ENCODE measurements at places on chromosomes 4 and X.

DNA sequence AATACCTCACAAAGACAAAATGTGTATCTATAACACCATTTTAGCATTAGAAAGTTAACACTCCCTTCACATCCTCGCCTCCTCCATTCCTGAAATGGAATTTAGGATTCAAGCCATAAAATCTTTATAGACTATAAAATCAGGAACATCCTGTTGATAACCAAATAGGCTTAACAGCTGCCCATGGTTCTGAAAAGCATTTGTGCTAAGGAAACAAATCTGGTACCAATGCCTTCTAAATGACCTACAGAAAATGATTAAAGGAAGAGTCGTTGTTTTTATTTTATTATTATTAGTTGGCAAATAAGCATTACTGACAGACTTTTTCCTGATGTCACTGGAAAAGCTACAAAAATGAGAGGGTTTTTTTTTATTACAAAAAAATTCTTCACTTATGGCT is 79.8 kb downstream of the PAPSS1 start:
- no peaks in the 10 kb centered on the region for H3K4me1 ChIP-seq
- H3K4me3 ChIP-seq, result no peak overlapping the region
- H3K36me3 ChIP-seq, result peaks cover 9% of the 10 kb centered on the region
- DNase-seq, result no peak
- H3K27ac ChIP-seq, result no peak overlapping the region

DNA sequence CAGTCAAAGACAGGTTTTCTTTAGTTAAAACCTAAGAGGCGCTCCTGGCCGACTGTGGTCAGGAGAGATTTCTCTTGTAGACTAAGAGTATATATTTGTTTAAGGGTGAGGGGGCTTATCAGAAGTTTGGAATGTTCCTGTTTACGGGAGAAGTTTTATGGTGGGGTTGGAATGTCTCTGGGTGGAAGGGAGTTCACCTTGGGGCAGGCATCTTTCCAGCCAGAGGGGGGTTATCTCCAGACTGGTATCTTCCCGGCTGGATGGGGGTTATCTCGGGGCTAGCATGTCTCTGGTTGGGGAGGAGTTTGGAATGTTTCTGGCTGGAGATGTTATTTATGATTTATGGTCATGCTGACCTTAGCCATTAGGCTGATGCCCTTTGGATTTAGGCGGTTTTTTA is 116.0 kb downstream of the COX7B2 start:
- no peak overlapping the region for H3K27ac ChIP-seq
- H3K4me3 ChIP-seq, result no peak overlapping the region
- no peaks in the 10 kb centered on the region for H3K27me3 ChIP-seq
- no peaks in the 10 kb centered on the region for H3K4me1 ChIP-seq
- no peak for DNase-seq
- no peaks in the 10 kb centered on the region for H3K36me3 ChIP-seq

- no peak for DNase-seq
- peaks cover 14% of the 10 kb centered on the region for H3K27me3 ChIP-seq
- H3K27ac ChIP-seq, result no peak overlapping the region
- H3K4me3 ChIP-seq, result no peak overlapping the region
- H3K36me3 ChIP-seq, result no peaks in the 10 kb centered on the region
These were observed 18.7 kb upstream of the XPNPEP2 start for GRCh38 chrX:129719931-129720530.

GRCh38 chr4:38860788-38861424 is 4.3 kb upstream of the TLR6 start:
- no peaks in the 10 kb centered on the region for H3K36me3 ChIP-seq
- H3K4me1 ChIP-seq, result peaks cover 8% of the 10 kb centered on the region
- no peak overlapping the region for H3K27ac ChIP-seq
- no peaks in the 10 kb centered on the region for H3K27me3 ChIP-seq

- DNase-seq, result no peak
- H3K36me3 ChIP-seq, result no peaks in the 10 kb centered on the region
- H3K4me1 ChIP-seq, result no peaks in the 10 kb centered on the region
- no peak overlapping the region for H3K27ac ChIP-seq
- no peaks in the 10 kb centered on the region for H3K27me3 ChIP-seq
These were observed 124.6 kb downstream of the DCHS2 start for GRCh38 chr4:154366956-154367355.

DNA sequence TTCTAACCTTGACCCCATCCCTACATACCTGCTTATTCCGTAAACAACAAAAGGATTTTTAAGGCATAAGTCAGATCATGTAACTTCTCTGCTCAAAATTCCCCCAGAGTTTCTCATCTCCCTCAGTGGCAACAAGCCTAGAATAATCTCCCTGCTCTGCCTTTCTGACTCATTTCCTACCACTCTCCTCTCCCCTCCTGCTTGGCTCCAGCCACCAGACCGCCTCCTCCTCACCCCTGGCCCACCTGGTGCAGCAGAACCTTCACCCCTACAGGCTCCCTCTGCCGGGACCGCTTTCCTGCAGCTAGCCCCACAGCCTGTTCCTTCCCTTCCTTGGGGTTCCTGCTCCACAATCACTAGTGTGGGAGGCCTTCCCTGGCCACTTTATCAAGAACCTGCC is 32.1 kb downstream of the TSPAN5 start:
- peaks cover 14% of the 10 kb centered on the region for H3K4me1 ChIP-seq
- DNase-seq, result peak; percentile 94
- H3K36me3 ChIP-seq, result 0 out of 2 replicates have a peak, but pooled peaks cover 3% of the 10 kb centered on the region
- no peaks in the 10 kb centered on the region for H3K27me3 ChIP-seq

GRCh38 chr4:175622887-175623286 is 189.2 kb downstream of the GPM6A start:
- DNase-seq, result no peak
- no peak overlapping the region for H3K4me3 ChIP-seq
- H3K27ac ChIP-seq, result no peak overlapping the region
- no peaks in the 10 kb centered on the region for H3K4me1 ChIP-seq

DNA sequence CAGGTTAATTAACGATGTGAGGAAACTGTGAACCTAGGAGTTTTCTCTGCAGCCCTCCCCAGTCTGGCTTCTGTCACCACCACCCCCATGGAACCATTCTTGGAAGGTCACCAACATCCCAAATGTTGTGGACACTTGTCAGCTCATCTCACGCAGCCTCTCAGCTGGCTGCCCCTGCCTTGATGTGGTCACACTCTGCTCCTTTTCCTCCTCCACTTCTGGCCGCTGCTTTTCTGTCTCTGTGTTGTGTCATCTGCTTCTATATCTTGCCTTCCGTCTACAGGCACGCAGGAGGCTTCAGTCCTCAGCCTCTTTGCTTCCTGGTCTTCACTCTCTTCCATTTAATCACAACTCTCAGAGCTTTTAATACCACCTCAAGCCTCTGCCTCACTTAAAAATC is 371.5 kb upstream of the SLIT2 start:
- peak; percentile 12 for DNase-seq
- no peak overlapping the region for H3K27ac ChIP-seq
- H3K36me3 ChIP-seq, result no peaks in the 10 kb centered on the region
- H3K27me3 ChIP-seq, result no peaks in the 10 kb centered on the region

DNA sequence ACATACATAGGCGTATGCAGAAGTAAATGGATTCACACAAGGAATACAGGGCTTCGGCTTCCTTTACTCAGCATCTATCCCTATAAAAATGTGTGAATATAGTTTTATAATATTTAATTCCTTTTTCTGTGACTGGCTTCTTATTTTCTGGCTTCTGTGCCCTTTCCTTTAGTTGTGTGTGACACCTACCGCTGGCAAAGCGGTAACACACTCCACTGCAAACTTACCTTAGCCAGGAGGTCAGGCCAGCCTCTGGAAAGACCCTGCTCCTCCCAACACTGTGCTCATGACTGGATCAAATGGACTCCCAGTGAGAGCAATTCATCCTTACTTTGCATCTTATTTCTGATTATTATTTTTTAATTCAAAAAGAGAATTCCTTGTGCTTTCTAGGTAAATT is 244.2 kb downstream of the ANK2 start:
- no peak for DNase-seq
- peaks cover 5% of the 10 kb centered on the region for H3K4me1 ChIP-seq
- H3K4me3 ChIP-seq, result no peak overlapping the region

DNA sequence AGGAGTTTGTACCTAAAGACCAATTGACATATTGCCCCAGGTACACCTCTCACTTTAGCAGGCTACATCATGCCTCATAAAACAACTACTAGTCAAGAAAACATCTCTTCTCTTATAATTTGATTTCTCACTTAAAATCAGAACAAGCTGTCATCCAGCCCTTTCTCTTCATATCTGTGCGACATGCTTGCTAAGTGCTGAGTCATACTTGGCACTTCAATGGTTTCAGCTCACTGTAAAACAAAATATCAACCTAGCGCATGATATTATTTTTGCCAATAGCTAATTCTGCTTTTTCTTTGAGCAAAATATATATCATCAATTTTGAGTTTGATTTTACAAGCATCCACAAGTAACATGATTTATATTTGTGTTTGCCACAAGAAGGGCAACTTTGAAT is 27.9 kb upstream of the FUNDC1 start:
- no peak overlapping the region for H3K27ac ChIP-seq
- no peak overlapping the region for H3K4me3 ChIP-seq
- H3K36me3 ChIP-seq, result no peaks in the 10 kb centered on the region
- no peaks in the 10 kb centered on the region for H3K27me3 ChIP-seq

DNA sequence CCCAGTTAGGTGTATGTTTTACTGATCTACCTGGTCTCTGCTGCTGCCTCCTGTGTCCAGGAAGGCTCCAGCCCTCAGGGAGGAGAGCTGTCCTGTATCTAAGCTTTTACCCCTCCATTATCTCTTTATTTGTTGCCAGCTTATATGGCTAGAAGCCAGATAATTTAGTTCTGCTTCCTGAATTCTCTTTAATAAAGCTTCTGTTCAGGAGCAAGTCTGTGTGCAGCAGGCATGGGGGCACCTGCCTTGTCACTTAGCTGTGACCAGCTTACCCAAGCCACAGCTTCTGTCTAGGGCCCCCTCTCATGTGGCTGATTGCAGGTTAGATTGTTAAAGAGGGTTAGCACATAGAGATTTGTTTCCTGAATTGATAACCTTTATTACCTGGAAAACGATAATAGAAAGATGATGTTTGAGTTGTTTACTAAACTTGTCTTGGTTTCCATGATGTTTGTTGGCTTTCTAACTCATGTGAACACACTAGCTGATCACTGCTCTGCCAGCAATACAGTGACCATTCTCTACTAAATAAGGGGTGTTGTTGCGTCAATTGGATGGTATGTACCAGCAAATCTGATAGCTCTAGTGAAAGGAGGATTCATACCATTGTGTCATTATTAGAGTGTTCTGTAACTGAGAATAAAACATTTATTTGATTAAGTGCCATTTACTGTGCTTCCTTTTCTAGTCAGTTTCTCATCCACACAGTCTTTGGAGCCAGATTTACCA is 189.8 kb upstream of the ANK2 start:
- no peaks in the 10 kb centered on the region for H3K27me3 ChIP-seq
- no peak overlapping the region for H3K4me3 ChIP-seq
- DNase-seq, result no peak
- no peaks in the 10 kb centered on the region for H3K36me3 ChIP-seq
- no peak overlapping the region for H3K27ac ChIP-seq

DNA sequence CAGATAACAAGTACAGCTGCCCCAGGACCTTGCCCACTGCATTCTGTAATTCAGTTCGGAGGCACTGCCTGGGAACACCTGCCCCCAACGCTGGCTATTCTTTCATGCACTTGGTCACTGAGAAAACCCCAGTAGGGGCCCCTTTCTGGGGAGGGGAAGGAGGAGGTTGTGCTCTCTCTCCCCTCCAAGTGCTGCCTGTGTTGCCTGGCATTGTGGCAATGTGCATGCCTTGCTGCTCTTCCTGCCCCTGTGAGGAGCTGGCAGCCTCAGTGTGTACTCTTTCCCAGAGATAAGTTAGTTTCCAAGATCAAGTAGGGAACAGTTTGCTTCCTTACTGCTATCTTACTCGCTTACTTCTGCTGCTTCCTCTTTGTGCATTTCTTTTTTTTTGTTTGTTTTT is 90.8 kb downstream of the AASDH start:
- H3K27ac ChIP-seq, result no peak overlapping the region
- no peak for DNase-seq
- no peaks in the 10 kb centered on the region for H3K27me3 ChIP-seq
- H3K4me3 ChIP-seq, result no peak overlapping the region
- no peaks in the 10 kb centered on the region for H3K4me1 ChIP-seq

DNA sequence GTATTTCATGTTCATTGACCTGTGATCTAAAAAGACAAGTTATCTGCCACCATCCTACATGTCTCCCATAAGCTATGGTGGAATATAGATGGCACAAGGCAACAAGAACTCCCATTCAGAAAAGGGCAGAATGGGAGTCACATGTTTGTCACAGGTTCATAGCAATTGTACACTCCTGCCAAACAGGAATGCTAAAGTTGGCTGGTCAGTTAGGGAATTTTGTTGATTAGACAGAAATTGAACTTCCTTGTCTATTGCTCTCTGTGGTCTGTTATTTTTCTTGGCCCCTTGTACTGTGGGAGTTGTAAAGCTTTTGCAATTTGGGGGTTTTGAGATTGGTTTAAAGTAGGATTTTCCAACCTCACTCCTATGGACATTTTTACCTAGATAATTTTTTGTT is 101.7 kb upstream of the SOD3 start:
- peaks cover 5% of the 10 kb centered on the region for H3K27me3 ChIP-seq
- DNase-seq, result no peak
- H3K4me3 ChIP-seq, result no peak overlapping the region
- H3K36me3 ChIP-seq, result no peaks in the 10 kb centered on the region
- H3K27ac ChIP-seq, result no peak overlapping the region

- peaks cover 5% of the 10 kb centered on the region for H3K27me3 ChIP-seq
- H3K4me1 ChIP-seq, result peaks cover 2% of the 10 kb centered on the region
- no peak overlapping the region for H3K4me3 ChIP-seq
- peak; percentile 58 for DNase-seq
- no peaks in the 10 kb centered on the region for H3K36me3 ChIP-seq
These were observed 2.9 kb downstream of the ARHGAP4 start for GRCh38 chrX:153922932-153923857.

DNA sequence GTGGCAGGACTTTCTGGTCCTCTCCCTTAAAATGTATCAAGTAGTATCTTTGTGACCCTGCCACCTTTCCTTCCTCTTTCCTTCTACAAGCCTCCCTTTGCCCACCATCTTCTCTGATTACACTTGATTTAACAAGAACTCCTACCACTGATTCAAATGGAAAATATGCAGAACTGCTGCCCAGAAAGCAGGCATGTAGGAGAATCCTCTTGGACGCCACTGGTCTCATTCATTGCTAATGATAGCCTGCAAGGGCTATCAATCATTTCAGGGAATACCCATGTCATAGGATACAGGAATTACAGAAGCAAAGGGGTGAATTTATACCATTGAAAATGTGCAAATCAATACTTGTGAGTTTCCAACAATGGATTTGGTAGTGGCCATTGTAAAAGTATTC is 294.6 kb upstream of the NRK start:
- DNase-seq, result no peak
- H3K4me1 ChIP-seq, result no peaks in the 10 kb centered on the region
- no peak overlapping the region for H3K4me3 ChIP-seq
- no peak overlapping the region for H3K27ac ChIP-seq
- H3K27me3 ChIP-seq, result no peaks in the 10 kb centered on the region
- no peaks in the 10 kb centered on the region for H3K36me3 ChIP-seq

GRCh38 chr4:168163106-168163505 is 70.8 kb downstream of the ANXA10 start:
- no peak for DNase-seq
- no peaks in the 10 kb centered on the region for H3K36me3 ChIP-seq
- H3K27ac ChIP-seq, result no peak overlapping the region
- no peak overlapping the region for H3K4me3 ChIP-seq
- no peaks in the 10 kb centered on the region for H3K27me3 ChIP-seq

Data from IMR-90 (cell line).